8988T (cell line): ENCODE measurements at places on chromosomes 16 and 17.

DNA sequence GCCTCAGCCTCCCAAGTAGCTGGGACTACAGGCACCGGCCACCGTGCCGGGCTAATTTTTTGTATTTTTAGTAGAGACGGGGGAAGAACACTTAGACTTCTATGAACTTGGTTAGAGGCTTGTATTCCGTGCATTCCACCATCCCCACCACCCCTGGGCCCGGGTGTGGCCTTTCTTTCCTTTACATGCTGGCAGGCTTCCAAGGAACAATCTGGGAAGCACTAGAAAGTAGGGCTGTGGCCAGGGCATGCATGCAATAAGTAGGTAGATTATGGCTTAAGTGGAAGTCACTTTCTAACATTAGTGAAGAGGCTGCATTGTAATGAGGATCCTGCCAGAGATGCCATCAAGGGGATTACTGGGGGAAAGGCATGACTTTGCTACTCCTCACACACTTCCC is 171.6 kb downstream of the SHISA6 start:
- no peak for DNase-seq

DNA sequence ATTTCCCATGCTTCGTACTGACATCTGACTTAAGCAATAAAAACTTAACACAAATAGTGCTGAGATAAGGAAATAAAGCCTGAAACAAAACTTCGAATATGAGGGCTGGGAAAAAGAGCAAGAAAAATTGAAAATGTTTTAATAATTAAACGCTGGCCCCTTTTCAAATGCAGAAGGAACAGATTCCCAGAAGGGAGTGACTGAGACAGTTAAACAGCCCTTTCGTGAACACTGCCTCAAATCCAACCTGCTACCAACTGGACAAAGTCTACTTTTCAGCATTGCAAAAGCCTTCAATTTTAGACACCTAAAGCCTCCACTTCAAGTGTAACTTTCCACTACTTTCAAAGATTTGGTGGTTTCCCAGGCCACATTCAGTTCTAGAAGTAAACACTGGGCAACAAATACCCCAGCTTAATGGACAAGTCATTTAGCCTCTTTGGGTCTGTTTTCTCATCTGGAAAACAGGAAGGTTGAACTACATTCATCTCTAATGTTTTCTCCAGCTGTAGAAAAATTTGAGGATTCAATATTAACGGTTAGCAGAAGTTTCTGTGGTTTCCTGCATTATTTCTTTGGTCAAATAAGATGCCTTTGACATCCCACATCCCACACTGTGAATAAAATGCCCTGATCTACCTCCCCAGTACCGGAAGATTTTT is 11.8 kb downstream of the RFFL start:
- DNase-seq, result no peak

DNA sequence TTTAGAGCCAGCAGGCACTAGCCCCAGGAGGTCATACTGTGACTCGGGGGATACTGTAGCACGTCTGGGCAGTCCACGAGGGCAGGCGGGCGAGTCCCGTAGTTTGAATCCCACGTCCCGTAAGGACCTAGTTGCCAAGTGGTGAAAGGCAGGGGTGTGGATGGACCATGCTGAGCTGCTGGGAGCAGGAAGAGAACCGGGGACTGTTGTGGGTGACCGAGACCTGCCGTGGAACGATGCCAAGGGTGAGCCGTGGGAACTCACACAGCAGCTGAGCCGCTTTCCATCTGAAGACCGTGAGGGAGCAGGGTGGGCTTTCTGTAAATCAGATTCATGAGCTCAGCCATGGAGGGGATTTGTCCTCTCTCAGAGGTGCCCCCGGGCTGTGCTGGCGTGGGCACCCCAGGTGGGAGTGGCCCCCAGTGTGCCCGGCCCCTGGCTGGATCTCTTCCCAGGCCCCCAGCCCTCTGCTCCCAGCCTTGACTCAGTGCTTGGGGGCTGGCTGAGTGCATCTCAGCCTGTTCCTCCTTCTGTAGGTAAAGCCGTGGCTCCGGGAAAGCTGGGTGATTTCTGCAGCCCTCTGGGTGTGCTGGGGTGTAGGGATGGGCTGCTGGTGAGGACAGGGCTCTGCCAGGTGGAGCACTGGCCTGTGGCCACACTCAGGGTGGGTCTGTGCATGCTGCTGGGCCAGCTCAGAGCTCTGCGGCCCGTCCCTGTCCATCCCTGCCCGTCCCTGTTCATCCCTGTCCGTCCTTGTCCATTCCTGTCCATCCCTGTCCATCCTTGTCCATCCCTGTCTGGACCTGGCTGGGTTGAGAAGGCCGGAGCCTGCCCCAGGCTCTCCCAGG is 13.6 kb downstream of the ASPSCR1 start:
- DNase-seq, result no peak

GRCh38 chr17:39261286-39261685 is 35.5 kb upstream of the STAC2 start:
- no peak for DNase-seq

DNA sequence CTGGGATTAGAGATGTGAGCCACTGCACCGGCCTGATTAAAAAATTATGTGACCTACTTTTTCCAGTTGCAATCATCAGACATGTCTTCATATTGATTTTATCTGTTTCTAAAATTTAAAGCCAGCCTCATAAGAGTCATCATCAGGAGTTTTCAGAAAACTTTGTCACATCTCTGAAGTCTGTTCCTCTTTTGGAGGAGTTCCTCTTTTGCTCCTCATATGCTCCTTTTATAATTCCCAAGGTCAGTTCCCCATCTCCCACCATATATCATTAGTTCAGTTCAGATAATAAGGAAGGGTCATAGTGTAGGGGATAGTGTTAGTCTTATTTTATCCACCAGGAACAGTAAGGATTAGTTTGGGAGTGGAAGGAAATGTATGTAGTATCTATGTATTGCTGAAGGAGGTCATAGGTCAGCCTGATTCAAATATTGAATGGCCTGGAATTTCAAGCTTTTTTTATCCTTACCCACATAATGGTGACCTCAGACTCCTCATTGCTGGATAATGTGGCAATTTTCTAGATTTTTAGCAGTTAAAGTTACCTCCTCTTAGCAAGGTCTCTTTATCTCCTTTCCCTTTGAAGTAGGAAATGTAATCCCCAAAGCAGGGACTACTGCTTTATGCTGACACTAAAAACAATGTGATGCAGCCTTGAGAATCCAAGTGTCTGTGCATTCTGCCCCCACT is 13.8 kb upstream of the DUSP14 start:
- DNase-seq, result no peak

DNA sequence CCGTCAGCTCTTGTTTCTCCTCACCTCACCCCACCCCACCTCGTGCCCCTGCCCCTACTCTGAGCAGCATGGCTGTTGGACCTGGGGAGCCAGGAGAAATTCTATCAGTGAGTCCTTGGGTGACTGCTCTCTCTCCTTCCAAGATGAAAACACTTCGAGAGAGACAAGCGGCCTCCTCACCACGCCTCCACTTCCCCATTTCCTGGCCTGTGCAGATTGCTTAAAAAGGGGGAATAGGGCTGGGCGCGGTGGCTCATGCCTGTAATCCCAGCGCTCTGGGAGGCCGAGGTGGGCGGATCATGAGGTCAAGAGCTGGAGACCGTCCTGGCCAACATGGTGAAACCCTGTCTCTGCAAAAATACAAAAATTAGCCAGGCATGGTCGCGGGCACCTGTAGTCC is 9.5 kb downstream of the DLX4 start:
- no peak for DNase-seq

- no peak for DNase-seq
These were observed 33.5 kb downstream of the ERCC4 start for GRCh38 chr16:13953501-13953900.
